Activated naive CD4-positive, alpha-beta T cell treated with anti-CD3 and anti-CD28 coated beads, Interleukin-2, amount 50 U/mL, for 72 hours (primary cell): ENCODE measurements at places on chromosomes 2 and 18. TPM values are rescaled to one million over a fixed set of nuclear protein-coding genes. Genes with fewer than 3 reads are reported as not detected.

- DNase-seq = peak; percentile 70
Observed at GRCh38 chr2:95115418-95115817, 6.2 kb downstream of the MRPS5 start.

BOLA3 gene
- total RNA-seq = 15.8 TPM

REG3G gene
- total RNA-seq = not detected

- no peak for DNase-seq
Observed at GRCh38 chr2:236847023-236847422, 238.7 kb upstream of the COPS8 start.

- DNase-seq = no peak
Observed at GRCh38 chr2:156471762-156472161, 35.6 kb downstream of the GPD2 start.

- no peak for DNase-seq
Observed at GRCh38 chr18:61901323-61901986, 8.6 kb upstream of the RNF152 start.

DNA sequence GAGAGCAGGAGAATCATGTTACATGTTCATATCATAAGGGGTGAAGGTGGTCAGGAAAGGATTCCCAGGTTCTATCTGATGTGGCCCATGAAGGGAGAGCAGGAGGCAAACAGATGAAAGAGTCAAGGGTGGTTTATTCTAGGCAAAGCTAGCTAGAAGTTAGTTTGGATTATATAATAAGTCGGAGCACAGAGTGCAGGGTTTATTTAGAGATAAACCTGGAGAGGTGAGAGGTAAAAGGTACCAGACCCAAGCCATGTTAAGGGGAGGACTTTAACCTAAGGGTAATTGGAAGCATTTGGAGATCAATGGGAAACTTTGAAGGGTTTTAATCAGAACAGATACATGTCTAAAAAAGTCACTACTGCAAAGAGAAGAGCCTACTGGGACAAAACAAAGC, 69.2 kb upstream of the LRATD1 start:
- no peak for DNase-seq

SGO2 gene
- 58.2 TPM for total RNA-seq

SLC23A3 gene
- total RNA-seq = 1.5 TPM

ZNF804A gene
- not detected for total RNA-seq

DNA sequence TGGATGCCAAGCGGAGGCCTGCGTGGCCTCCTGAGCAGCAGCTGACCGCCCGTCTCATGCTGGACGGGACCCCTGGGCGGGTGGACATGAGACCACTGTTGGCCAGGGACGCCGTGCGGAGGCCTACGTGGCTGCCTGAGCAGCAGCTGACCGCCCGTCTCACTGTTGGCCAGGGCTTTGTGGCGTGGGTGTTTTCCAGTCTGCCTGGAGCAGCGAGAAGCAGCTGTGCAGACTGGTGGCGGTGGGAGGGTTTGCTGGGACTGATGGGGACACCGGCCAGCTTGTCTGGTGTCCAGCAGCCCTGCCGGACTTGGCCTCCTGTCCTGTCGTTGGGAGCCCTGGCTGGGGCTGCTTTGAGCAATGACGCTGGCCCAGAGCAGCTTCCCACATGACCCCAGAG, 5.8 kb upstream of the D2HGDH start:
- DNase-seq = no peak

DNA sequence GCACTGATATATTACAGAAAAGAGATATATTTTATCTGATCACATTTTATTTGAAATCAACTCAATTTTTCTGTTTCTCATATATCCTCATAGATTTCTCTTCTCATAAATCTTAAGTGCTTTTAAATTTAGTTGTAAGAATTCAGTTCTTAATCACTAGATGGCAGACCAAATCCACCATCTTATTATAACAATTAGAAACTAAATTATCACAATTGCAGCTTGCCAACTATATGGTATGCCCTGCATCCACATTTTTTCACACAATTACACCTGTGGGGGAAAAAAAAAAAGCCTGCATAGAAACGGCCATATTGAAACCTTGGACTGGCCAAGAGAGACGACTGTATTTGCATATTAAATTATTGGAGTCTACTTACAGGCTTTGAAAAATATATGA, 64.4 kb downstream of the COL5A2 start:
- DNase-seq = no peak

GRCh38 chr2:45009303-45009927, at the start of gene SIX2:
Gene SIX2, minus strand, starts transcription at chr2:45009452. Its CDS starts 342 bp downstream, at chr2:45009110.
- no peak for DNase-seq

TTLL4 gene
- total RNA-seq = 28.2 TPM

DNA sequence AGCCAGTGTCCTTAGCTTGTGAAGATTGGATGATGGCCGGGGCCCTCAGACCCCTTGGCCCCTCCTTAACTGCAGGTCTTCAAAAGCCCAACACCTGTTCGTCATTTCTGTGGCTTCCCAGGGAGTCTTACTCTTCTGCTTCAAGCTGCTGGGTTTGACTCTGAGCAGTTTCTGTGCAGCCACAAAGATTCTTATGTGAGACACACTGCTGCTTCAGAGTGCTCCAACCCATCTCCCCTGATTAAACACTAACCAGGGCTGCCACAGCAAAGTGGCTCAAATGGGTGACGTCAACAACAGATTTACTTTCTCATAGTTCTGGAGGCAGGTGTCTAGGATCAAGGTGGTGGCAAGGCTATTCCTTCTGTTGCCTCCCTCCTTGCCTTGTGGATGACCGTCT, 40.8 kb downstream of the TSN start:
- no peak for DNase-seq

APLF gene
- total RNA-seq = 2.1 TPM

- no peak for DNase-seq
Observed at GRCh38 chr2:33213244-33213643, 263.2 kb upstream of the RASGRP3 start.

- DNase-seq = peak; percentile 1
Observed at GRCh38 chr2:128513116-128513960, 194.7 kb upstream of the HS6ST1 start.

CXCR2 gene
- 0.33 TPM for total RNA-seq

PRKAG3 gene
- not detected for total RNA-seq

HPCAL1 gene
- total RNA-seq = 96.5 TPM

RTP5 gene
- not detected for total RNA-seq

DNA sequence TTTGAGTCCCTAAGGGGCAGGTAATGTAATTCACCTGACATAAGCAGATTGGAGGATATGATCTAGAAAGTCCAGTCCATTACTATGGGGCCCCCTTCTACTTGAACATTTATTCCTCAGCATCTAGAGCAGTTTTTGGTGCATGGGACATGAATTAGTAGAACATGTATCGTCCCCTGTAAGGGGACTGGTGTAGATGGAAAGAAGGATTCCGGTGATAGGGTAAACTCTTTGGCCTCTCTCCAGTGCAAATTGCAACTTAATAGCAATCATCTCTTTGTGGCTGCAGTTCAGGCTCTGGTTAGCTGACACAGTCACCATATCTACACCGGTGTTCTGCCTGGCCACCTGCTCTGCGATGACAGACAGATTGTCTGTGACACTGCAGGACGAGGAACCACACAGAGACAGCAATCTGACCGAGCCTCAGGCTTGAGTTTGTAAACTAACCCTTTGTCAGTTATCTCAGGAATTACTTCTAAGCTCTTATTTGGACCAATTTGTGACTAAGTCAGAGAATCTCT, 6.4 kb upstream of the SLC8A1 start:
- DNase-seq = no peak

C2orf81 gene
- total RNA-seq = 6.4 TPM

CCDC102B gene
- 2.5 TPM for total RNA-seq

GRCh38 chr2:213545481-213545880, 261.2 kb downstream of the SPAG16 start:
- DNase-seq = no peak

DNA sequence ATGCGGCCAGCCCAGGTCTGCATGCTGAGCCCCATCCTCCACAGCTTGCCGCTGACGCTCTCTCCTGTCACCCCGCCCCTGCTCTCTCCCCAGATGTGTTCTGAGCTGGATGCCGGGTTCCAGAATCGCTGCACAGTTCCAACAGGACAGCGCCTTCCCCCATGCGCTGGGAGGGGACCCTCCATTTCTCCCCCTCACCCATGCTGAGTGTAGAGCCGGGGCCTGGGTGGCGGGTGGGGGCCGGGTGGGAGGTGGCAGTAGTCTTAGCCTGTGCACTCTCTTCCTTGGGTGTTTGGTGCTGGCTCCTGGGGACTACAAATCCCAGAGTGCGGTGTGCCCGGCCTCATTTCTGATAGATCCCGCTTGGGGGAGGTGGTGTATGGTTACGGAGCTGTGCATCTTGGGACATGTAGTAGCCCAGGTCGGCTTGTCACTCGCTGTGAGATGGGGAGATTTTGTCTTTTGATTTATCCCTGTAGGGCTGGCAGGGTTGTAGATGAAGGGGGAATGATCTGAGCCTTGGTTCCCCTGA, 6.8 kb downstream of the DNAJB2 start:
- DNase-seq = no peak

RPRM gene
- not detected for total RNA-seq

DNA sequence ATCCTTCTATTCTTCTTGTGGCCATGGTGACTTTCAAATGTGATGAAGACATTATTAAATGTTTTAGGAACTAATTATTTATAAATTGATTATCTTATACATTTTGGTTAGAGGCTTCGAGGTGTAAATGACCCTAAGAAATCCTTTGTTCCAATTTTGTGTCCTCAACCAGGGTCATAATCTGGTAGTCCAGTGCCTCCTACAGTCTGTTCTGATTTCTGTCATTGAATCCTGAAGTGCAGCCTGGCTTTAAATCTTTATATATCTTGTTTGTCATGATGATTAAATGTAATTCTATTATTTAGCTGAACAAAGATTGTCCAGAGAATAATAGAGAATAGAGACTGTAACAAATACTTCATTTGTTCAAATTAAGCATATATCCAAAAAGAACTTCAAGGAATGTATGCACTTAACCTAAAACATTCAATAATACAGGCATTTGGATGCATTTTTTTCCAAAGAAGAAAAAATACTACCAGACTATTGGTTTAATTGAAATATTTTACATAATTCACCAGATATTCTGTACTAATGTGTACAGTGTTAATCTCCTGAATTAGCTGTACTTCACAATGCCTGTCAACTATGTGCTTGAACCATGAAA, 89.8 kb downstream of the PRPF40A start:
- DNase-seq = no peak

- no peak for DNase-seq
Observed at GRCh38 chr2:180385601-180386201, 378.6 kb upstream of the CWC22 start.

SPC25 gene
- total RNA-seq = 28.5 TPM

DNA sequence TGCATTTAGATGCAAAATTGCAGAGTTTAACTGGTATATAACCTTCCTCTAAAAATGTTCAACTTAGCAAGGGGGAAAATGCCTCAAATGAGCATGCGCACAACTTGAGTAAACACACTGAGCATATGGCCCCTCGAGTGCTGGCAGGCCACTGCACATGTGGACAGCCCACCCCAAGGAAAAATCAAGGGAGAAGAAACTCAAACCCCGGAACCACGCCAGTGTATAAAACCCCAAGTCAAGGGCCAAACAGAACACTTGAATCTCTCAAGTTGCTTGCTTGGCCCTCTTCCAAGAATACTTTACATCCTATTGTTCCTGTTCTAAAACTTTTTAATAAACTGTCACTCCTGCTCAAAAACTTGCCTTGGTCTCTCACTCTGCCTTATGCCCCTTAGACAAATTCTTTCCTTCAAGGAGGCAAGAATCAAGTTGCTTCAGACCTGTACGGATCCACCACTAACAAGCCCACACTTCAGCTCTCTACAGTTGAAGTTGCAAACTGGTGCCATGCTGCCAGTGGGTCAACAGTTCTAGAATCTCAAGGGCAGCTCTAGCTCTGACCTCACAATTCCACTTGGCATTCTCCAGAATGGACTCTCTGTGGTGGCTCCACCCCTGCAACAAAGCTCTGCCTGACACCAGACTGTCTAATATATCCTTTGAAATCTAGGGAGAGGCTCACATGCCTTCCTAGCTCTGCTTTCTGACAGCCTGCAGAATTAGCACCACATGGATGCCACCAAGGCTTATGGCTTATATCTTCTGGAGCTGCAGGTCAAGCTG, 38.9 kb downstream of the HIBCH start:
- DNase-seq = no peak

GRCh38 chr18:74898965-74899364, 301.3 kb downstream of the ZNF407 start:
- DNase-seq = no peak

DNA sequence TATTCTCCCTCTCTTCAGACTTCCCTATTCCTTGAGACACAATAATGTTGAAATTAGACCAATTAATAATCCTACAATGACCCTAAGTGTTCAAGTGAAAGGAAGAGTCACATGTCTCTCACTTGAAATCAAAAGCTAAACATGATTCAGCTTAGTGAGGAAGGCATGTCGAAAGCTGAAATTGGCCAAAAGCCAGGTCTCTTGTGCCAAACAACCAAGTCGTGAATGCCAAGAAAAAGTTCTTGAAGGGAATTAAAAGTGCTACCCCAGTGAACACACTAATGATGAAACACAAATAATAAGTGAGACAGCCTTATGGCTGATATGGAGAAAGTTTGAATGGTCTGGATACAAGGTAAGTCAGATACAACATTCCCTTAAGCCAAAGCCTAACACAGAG, 115.4 kb downstream of the PXDN start:
- no peak for DNase-seq

DNA sequence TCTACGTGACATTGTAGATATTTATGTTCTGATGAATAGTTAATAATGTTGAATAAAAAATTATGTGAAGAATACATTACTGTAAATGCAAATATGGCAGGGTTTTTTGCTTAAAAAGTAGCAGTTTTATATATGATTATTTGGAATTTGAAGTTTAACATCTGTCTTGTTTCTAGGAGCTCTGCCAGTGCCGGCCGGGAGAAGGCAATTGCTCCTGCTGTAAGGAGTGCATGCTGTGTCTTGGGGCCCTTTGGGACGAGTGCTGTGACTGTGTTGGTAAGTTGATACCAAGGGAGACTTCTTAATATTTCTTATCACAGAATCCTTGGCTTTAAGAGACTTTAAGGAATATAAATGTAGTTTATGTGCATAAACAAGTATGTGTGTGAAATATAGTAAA, 25.2 kb downstream of the TWSG1 start:
- no peak for DNase-seq

GRCh38 chr2:120347396-120348060, 1.6 kb downstream of the INHBB start:
- DNase-seq = no peak
